ENCODE measurements at places on chromosomes 12 and 14.
A peak's percentile ranks its signal among the peaks of the same experiment; 100 is the strongest.

DNA sequence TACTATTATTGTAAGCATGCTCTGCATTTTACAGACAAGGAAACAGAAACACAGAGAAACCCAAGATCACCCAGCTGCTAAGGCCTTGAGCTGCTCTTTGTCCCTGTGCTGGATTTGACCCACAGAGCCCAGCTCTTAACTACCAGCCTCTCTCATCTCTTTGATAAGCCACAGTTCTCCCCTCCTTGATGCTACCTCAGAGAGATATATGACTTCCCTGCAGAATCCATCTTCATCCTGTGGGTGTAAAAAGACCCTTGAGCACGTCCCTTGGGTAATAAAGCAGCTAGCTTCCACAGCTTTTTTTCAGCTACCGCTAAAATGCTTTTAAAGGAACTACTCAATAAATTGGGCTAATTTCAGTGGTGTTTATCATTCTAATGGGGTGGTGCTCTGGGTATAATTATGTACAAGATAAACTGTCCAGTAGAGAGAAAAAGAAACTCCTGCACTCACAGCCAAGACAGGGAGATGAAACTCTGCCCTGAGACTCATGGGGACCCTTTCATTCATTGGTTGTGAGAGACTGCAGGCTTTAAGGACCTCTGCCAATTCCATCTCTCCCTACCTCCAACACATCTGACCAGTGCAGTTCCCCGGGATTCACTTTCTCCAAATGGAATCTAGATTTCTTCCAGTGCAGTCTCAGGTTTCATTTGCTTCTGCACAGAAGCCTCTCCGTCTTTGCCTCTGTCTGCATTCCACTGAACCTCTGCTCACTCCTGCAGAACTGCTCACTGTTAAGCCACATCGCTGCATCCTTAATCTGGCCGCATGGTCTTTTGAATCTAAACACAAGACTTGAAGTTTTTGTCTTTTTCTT is 24.7 kb upstream of the NTF3 start:
- no peak for DNase-seq

- no peak for DNase-seq
Observed at GRCh38 chr12:101963697-101964096, 86.3 kb downstream of the DRAM1 start.

DNA sequence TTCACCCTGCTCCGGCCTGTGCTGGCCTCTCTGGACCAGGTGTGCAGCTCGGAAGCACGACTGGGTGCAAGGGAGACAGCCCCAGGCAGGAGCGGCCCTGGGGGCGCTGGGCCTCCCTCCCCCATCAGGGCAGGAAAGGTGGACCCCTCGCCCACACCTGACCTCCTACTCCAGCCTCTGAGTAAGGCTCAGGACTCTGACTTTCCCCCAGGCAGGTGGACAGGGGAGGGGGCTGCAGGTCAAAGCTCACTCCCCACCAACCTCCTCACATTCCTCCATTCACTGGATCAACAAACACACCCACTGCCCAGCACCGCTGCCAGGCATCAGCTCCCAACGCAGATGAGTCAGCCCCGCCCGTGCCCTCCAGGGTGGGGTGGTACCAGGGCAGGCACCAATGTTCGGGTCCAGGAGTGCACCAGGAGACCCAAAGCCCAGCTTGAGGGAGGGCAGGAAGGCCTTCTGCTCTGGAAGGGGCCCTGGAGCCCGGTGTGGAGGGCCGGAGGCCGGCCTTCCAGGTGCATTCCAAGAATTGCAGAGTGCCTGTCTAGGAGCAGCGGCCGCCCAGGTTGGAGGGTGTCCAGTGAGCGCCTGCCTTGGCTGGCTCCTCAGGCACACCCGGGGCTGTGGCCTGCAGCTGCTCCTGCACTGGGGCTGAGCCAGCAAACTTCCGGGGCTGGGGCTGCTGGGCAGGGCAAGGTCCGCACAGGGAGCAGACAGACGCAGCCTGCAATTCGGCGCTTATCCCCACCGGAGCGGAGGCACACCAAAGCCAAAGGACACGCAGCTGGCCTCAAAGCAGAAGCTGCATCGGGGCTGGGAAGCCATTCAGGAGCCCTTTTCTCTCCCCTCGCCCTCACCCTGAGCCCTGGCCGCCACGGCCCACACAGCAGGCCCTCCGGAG is 1.6 kb upstream of the INF2 start:
- no peak for DNase-seq

- DNase-seq = no peak
Observed at GRCh38 chr12:7872566-7873319, at the start of gene SLC2A14. SLC2A14 (minus strand) TSS chr12:7872915; CDS start chr12:7869880, 3,035 bp downstream.

- DNase-seq = no peak
Observed at GRCh38 chr12:61810486-61810885, 449.7 kb upstream of the USP15 start.

- DNase-seq = no peak
Observed at GRCh38 chr12:124517260-124518050, 50.0 kb downstream of the NCOR2 start.

GRCh38 chr12:90999966-91000365 is 4.8 kb downstream of the EPYC start:
- DNase-seq = no peak

DNA sequence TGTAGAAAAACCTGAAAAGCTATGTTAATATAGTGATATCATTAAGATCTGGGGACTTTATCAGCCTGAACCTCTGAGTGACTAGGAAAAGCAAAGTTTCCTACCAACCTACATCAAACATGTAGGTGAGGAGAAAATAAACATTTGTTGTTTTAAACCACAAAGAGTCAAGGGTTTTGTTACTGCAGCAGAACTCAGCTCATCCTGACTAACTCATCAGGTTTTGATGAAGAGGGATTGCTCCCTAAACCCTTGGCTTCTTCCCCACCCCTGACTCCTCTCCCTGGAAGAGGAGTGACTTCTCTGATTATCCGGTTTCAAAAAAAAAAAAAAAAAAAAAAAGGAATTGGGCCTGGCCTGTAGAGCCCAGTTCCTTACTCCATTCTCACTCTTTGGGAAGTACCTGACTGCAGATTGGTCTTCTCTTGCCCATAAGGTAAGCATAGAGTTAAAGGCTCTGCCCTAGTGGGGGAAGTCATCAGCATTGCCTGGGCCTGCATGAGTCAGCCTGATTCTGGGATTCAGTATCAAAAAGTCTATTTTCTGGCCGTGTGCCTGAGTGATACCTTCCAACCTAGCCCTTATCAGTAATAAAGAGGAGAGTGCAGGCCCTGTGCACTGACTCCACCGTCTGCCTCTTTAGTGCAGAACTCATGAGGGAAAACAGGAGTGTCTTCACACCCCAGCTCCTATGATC is 16.9 kb downstream of the BDKRB1 start:
- DNase-seq = no peak

- DNase-seq = no peak
Observed at GRCh38 chr14:100449225-100449987, 126.3 kb downstream of the SLC25A47 start.

DNA sequence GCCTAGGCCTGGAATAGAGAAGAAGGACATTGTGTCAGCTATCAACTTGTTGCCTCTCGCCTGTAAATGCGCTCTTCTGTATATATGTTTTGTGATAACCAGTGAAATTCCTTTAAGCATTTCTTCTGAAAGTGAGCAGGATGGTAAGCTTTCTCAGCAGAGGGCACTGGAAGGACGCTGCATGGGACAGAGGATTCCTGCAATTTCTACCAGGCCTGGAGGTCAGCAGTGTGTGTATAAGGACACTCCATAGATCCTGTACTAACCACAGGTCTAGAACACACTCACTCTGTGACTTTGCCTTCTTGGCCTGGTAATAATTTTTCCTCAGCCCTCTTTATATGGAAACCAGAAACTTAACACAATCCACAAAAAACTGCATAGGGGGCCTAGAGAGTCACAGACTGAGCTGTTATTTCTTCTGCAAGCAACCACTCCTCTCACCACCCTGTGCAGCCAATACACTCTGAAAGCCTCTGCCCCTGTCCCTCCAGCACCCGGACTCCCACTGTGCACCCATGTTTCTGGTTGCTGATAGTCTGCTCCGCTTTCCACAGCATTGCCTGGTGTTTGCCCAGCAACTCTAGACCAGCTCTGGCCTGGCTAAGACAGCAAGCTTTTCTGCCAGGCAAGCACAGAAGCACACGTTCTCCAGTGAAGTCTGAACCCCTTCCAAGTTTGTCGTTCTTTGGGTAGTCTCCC is 94.0 kb upstream of the RMST start:
- no peak for DNase-seq

- no peak for DNase-seq
Observed at GRCh38 chr14:88765130-88765529, 27.6 kb downstream of the EML5 start.

- no peak for DNase-seq
Observed at GRCh38 chr12:123151457-123152454, 866 bp upstream of the PITPNM2 start.

DNA sequence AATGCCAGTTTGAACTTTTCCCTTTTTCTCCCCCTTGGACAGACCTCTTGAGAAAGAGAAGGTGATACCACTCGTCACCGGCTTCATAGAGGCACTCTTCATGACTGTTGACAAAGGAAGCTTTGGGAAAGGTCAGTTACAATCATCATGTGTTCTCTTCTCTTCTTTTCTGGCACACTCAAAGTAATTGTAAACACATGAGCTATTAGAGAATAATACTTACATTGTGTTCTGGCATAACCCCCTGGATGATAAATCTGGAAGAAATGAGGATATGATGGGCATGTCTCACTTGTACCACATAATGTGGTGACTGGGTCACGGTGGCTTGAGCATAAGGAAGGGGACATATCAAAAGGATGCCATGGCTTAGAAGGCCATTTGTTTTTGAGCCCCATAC is 20.0 kb downstream of the UTP20 start:
- DNase-seq = no peak

DNA sequence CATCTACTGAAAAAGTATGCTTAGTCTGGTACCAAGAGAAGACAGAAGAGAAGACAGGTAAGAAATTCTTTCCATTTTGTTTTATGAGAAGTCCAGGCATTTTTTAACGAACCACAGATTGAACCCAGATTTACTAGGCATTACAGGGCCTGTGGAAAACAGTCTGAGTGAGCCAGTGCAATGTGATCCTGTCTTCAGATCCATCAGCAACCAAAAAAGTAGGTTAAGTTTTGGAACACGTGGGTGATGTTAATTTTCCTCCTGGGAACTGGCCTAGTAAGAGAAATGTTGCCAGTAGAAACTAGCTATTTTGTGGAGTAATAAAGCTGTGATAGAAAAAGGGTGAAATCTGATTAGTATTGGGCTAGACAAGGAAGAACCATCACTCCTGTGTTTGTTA is 440.9 kb upstream of the SEL1L start:
- DNase-seq = no peak

- DNase-seq = peak; percentile 89
Observed at GRCh38 chr12:49776413-49776812, 35.1 kb downstream of the TMBIM6 start.

- no peak for DNase-seq
Observed at GRCh38 chr12:69685810-69686209, 13.3 kb downstream of the BEST3 start.

DNA sequence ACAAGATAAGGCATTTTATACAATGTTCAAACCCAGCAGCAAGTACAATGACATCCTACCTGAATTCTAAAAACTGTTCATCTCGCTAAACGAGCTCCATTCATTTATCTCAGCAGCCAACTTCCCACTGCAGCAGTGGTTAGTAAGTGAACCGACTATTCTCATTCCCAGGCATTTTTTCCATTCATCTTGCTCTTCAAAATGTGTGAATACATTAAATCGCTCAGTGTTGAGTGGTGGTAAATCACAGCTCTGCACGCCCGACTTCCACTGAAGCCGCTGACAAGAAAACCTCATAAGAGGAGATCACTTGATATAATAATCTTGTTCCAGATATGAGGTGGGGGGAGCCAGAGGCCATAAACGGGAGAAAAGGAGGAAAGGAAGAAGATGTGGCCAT is 746.2 kb upstream of the USP15 start:
- DNase-seq = no peak

DNA sequence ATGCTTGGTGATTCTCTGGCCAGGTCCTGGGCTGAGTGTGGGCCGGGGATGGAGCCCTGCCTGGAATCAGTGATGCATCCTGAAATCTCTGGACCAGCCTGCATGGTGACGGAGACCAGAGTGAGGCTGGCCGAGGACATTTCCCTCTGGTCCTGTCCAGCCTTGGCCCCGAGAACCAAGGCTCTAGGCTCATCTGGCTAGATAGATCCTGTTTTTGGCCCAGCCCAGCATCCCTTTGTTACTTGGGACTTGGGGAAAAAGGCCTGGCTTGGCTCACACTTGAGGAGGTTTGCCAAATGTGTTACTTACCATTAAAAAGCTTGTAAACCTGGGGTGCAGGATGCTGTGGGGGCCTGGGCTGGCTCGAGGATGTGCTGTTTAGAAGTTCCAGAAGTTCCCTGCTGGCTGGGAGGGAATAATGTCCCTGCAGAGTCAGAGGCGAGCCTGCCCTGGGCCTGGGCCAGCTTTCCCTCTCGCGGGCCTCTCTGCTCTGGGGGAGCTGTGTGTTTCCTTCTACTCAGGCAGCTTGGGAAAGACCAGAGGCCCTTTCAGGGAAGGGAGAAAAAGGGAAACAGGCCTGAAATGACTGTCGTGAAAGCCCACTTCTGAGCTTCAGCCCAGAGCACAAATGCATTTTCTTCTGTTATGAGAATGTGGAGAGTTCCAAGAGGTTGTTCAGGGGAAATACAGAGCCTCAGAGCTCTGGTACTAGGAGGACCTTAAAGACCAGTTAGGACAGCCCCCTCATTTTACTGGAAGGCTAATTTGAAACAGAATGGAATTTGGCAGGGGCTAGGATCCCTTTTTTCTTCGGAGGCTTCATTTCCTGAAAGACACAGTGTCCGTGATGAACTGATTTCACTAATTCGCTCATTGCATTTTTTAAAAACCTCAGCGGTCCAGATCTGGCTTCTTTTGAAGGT is 47.2 kb upstream of the CTDSP2 start:
- DNase-seq = peak; percentile 80
